ENCODE measurements at places on chromosomes 6 and 20.

GRCh38 chr20:44754554-44754953 lies 8.9 kb downstream of the KCNK15 start:
- DNase-seq = no peak

DNA sequence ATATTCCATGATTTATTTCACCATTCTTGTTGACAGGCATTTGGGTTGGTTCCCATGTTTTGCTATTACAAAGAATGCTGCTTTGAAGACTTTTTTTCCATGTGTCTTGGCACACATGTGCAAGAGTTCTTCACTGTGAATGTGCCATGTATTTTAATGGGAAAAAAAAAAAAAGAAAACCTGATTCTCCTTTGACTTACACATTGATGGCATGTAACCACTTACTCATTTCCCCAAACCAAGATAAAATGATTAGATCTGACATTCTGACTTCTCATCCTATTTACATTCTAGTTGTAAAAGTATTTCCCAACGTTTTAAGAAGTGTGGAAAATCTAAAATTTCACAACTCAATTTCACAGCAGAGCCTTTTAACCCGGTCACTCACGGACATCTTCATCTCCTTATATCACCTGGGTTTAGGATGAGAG lies 4.4 kb downstream of the CAP2 start:
- no peak for DNase-seq

GRCh38 chr20:47351643-47352331 lies 4.7 kb downstream of the ZMYND8 start:
- no peak for DNase-seq

DNA sequence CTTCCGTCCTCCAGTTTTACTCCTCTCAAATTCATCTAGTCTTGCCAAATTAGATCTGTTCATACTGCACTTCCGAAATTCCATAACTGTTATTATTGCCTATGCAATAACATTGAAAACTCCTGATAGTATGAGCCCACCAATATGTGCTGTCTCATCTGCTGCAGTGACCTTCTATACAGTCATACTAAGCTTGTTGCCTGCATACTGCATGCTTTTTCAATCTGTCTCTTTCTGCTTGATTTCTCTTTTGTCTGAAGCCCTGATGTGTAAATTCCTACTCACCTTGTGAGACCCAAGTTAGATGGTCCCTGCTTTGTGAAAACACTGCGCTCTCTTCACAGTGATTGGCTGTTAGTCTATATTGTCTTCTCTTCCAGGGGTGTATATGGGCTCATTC lies 1.1 kb downstream of the TBP start:
- no peak for DNase-seq

DNA sequence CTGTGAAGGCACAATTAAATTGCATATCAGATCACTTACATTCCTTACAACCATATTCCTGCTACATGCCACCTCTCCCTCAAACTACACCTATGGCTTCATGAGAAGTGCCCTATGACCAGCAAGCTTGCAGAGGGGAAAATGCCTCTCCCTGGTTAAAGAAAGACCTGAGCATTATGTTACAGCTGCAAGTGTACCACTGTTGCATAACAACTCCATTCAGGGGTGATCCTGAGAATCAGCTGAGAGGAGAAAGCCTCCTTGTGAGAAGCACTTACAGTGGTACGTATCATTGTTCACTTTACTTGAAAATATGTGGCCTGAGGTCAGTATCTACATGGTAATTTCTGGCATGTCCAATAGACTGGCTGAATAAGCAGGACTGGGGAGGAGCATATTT lies 20.0 kb downstream of the PDSS2 start:
- DNase-seq = no peak

GRCh38 chr6:137248702-137249101 lies 29.5 kb upstream of the IFNGR1 start:
- DNase-seq = no peak

- no peak for DNase-seq
These were observed 396.4 kb downstream of the BCKDHB start for GRCh38 chr6:80502871-80503270.

- DNase-seq = no peak
These were observed 1.6 kb upstream of the SERPINB1 start for GRCh38 chr6:2843138-2843740.
